ENCODE measurements at places on chromosomes 3 and 15.

- no peak for DNase-seq
Measured at GRCh38 chr3:175307642-175308041, 448.5 kb downstream of the NAALADL2 start.

DNA sequence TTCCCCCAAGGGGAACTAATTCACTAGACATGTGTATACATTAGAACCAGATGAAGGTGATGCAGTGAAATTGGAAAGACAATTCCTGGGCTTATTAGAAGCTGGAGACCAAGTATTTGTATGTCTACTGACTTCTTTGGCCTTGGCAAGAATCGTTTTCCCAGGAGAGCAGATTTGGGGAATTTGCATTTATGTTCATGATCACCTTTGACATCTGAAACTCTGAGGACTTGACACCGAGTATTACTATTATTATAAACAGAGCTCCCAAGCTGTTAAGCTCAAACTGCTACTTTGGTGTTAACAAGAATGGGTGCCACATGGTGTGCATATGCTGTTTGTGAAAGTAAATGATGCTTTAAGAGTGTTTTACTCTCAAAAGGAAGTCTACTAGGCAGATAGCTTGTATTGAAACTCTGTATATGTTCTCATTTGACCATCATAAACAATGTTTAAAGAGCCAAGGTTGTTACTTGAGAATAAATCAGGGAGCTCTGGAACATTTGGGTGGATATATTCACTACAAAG lies 519.8 kb upstream of the GOLIM4 start:
- DNase-seq = no peak

DNA sequence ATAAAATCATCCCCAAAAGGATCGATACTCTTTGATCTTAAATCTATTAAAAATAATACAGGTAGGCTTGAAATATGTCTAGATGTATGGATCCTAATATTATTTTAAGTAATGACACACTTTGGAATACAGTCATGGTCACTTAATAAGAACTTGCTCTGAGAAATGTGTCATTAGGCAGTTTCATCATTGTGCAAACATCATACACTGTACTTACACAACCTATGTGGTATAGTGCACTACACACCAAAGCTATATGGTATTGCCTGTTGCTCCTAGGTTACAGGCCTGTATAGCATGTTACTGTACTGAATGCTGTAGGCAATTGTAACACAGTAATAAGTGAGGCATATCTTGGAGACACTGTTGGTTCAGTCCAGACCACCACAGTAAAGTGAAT lies 307.1 kb downstream of the RAP2B start:
- no peak for DNase-seq

- DNase-seq = no peak
Measured at GRCh38 chr3:36905545-36905944, 39.3 kb downstream of the TRANK1 start.

DNA sequence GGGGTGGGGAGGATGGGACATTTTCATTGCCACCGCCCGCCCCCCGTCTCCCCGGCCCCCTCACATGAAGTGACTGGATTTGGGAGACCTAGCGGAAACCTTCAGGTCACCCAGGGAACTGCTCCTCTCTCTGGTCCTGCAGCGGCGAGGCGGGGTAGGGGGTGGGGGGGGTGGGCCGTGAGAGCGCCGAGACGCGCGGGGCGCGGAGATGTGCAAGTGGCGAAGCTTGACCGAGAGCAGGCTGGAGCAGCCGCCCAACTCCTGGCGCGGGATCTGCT lies 712 bp upstream of the MME start:
- DNase-seq = no peak

DNA sequence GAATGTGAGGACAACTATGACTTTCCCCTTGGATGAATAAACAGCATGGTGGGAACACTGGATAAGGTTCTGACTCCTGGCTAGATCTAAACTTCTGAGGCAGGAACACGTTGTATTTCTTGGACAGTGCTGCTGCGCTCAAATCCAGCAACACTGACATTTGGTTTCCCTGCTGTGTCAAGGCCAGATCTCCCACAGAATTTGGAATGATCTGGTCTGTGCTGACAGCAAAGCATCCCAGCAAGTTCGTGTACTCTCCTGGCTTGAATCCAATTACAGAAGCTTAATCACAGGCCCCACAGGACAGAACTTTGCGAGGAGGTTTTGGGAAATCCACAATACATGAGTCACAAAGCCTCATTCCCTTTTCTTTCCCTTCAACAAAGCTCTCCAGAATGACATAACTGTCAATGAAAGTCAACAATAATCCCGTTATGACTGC lies 92.5 kb downstream of the ADAMTS9 start:
- no peak for DNase-seq

- peak; percentile 91 for DNase-seq
Measured at GRCh38 chr3:10459954-10460754, 45.2 kb downstream of the ATP2B2 start.

DNA sequence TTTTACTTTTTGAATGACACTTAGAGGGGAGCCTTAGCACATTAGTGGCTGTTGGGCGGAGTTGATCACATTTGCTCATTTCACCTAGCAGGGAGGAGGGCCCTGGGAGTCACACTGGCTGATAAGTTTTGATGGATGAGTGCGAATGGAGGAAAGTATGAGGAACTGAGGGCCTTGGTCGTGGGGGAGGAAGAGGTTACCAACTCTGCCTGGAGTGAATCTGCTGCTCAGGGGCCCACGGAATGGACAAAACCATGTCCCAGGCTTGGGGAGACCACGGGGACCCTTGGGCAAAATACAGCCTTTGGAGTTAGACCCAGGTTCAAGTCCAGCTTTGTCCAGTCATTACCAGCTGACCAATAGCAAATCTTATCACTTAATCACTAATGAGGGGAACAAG lies 5.1 kb upstream of the FLNB start:
- DNase-seq = no peak

DNA sequence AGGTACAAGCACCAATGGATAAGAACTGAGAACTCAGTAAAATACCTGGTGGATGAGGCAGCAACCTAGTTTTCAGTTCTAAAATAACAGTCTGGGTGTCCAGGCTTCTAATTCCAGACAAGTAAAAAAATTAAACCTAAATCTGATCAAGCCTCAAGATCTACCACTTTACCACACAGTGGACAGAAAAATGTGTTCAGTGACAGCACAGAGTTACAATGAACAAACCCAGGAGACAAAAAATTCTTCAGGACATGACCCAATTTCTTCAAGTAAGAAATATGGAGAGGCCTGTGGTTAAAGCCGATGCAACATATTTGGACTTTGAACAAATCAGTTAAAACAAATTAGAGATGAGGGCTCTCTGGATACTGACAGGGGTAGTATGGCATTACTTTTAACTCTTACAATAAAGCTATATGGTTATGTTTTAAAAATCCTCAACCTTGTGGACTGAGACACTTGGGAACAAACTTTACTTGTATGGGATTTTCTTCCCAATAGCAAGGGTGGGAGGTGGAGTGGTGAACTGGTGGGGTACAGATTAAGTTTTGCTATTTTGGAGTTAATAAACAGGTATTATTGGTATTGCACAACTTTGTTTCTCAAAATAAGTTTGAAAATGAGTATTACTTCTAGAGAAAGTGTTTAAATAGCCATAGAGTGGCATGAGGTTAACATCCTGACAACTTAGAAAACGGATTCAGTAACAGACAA lies 14.2 kb downstream of the CCNL1 start:
- DNase-seq = no peak

- DNase-seq = no peak
Measured at GRCh38 chr3:193292386-193292785, 51.4 kb downstream of the PLAAT1 start.

- no peak for DNase-seq
Measured at GRCh38 chr3:100339786-100340185, 5.2 kb downstream of the NIT2 start.

GRCh38 chr15:98717942-98718341 lies 69.6 kb downstream of the IGF1R start:
- DNase-seq = no peak

DNA sequence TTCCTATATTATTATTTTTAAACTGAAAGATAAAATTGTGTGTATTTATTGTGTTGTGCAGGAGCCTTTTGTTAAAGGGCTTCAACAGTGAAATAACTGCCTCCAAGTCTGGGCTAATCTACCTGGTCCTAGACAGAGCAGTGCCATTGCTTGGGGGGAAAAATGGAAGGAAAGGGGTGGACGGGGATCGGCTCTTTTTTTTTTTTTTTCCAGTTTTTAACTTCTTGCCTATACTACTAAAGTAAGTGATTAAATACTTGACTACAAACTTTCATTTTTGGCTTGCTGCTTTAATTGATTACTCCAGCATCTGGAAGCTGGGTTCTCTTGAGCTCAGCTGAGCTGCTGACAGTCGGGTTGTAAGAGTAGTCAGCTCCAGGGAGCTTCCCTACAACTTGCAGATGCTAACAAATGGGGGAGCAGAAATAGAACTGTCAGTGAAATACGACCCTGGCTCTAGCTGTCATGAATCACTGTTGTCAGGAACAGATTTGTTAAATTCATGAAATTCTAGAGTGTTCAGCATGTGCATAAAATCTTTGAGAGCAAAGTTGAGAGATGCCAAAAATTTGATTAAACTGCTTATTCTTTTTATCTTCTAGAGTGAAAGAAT lies 276.7 kb downstream of the ROBO1 start:
- DNase-seq = no peak

DNA sequence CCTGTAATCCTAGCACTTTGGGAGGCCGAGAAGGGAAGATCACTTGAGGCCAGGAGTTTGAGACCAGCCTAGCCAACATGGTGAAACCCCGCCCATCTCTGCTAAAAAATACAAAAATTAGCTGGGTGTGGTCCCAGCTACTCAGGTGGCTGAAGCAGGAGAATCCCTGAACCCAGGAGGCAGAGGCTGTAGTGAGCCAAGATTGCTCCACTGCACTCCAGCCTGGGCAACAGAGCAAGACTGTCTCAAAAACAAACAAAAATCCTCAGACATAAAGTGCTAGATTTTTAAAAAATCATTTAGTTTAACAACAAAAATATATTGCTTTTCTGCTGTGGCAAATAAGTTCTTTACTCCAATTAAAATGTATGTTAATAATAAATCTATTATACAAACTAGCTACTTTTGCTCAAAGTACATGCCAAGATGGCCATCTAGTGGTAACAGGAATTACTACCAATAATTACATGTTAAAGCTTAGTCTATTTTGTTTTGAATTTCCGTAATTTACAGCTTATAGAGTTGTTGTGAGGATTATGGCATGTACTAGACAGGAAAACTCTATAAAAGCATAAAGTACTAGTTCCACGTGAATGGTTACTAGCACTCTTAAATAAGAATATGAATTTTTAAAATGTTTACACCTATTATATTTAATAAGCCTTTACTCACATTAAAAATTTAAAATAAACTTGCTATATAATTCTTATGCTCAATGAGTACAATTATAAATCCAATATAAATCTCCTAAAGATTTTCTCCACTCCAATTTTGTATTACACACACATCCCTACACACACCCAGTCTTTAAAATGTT lies 39.0 kb downstream of the GABPB1 start:
- DNase-seq = peak; percentile 16

DNA sequence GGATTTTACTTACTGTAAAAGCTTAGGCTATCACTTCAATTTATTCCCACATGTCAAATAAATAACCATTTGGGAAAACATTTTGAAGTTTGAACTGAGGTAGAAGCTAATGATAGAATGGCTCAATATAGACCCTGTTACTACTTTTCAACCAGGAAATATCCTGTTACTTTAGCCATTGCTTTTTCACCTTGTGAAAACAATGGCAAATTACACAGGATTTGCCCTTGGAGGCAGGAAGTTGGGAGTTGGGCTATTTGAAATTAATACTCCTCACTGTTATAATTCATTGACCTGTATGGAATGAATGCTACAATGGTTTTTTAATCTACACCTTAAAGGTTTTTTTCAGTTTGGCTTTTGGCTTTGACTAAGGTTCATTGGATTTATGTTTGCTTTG lies 98.1 kb upstream of the UBE2E2 start:
- DNase-seq = no peak

DNA sequence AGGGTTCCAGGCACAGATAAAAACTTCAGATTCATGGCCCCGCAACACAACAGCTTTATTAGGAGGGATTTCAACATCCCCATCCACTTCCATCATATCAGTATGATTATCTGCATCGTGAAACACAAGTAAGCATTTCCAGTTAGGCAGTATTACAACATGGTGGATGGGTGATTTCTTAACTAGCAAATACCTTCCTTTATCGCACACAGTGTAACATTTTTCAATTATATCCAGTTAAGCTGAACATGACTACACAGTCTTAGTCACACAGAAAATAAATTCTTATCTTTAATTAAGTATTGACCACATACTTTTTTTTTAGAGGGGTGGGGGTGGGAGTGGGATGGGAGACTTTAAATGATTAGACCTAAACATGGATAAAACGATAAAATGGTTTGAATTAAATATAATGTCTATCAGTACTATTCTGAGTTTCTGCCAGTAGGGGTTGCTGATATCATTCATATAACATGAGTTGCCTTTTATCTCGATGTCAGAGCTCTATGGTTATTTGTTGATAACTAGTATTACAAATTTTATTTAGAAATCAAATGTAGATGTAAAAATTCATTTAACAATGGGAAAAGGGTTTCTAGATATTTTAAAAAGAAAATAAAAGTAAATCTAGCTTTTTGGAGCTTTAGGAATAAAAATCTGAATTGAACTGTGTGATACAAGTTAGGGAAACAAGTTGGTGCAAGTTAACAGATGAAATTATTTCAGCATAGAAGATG lies 146.6 kb downstream of the TBL1XR1 start:
- peak; percentile 32 for DNase-seq

GRCh38 chr3:169498336-169498735 lies 165.2 kb downstream of the MECOM start:
- DNase-seq = no peak

DNA sequence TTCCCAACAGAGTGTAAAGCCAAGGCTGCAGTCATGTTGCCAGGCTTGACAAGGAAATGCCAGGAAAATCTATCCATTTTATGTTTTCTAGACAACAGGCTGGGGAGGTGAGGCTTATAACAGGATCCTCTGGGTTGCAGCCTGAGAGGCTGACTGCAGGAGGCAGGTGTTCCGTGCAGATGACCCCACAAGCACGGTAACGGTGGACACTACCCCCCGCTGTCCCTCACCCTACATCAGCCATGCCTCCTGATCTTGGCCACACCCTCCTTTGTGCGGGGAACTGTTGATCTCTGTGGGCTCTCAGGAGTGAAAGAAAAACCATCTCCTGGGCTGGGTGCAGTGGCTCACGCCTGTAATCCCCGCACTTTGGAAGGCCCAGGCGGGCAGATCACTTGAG lies 68.0 kb upstream of the ADPGK start:
- DNase-seq = no peak

DNA sequence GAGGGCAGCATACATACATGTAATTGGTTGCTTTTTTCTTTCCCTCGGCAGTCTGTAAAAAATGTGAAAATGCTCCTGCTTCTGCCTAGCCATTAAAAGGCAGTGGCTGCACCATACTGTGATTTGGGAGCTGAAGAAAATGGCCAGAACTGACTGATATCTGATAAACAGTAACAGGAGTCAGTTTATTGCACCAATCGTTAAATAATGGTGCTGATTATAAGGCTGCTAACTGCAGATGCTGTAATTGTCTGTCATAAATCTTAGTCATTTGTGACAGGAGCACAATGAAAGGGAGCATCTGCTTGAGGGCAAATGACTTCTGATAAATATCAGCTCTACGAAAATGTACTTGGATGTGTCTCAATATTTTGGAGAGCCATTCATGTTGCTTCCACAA lies 263.1 kb upstream of the DNAJC19 start:
- no peak for DNase-seq

- DNase-seq = no peak
Measured at GRCh38 chr3:71214797-71215196, 368.7 kb downstream of the FOXP1 start.

GRCh38 chr15:59570315-59570714 lies 41.3 kb upstream of the GCNT3 start:
- no peak for DNase-seq

GRCh38 chr15:57503911-57504598 lies 87.6 kb upstream of the MYZAP start:
- peak; percentile 64 for DNase-seq

All from left renal pelvis (tissue), 4 donors.